Melanocyte of skin (primary cell): ENCODE measurements at places on chromosomes 4 and X. TPM values are rescaled to one million over a fixed set of nuclear protein-coding genes. Genes with fewer than 3 reads are reported as not detected.

ZCCHC12 gene
- total RNA-seq: not detected in 2 replicates

VSIG4 gene
- not detected in 2 replicates for total RNA-seq

XAGE1B gene
- not detected in 2 replicates for total RNA-seq

CD99 gene
- total RNA-seq: 215 and 364 TPM in 2 replicates

COX7B2 gene
- not detected in 2 replicates for total RNA-seq

KCND1 gene
- 0.34 and 1.5 TPM in 2 replicates for total RNA-seq

PLK4 gene
- 6.9 and 7.2 TPM in 2 replicates for total RNA-seq

SUPT20HL1 gene
- total RNA-seq: not detected in 2 replicates

DGAT2L6 gene
- not detected in 2 replicates for total RNA-seq

HTN1 gene
- total RNA-seq: not detected in 2 replicates

PLAC1 gene
- 0.31 and 0.33 TPM in 2 replicates for total RNA-seq
